Hypothalamus (tissue), 51 donors: ENCODE measurements at places on chromosomes 16 and 17.

GRCh38 chr17:29710891-29711418, 88.2 kb upstream of the CORO6 start:
- DNase-seq = no peak

- no peak for DNase-seq
Measured at GRCh38 chr16:86959091-86959651, 358.0 kb downstream of the C16orf95 start.

DNA sequence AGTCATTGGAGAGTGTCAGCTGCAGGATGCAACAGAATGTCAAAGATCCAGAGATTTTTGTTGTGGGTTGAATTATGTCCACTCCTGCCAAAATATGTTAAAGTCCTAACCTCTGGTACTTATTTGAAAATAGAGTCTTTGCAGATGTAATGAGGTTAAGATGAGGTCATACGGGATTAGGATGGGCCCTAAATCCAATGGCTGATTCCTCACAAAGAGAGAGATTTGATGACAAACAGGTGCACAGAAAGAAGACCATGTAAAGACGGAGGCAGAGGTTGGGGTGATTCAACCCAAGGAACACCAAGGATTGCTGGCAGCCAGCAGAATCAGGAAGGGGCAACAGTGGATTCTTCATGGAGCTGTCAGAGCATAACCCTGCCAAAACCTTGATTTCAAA, 34.5 kb upstream of the USP22 start:
- no peak for DNase-seq

GRCh38 chr17:73838815-73839214, 194.6 kb upstream of the SDK2 start:
- no peak for DNase-seq

- DNase-seq = no peak
Measured at GRCh38 chr17:76543482-76543825, 3.6 kb downstream of the PRCD start.

- no peak for DNase-seq
Measured at GRCh38 chr17:44007346-44008204, 3.2 kb downstream of the NAGS start.
